ENCODE measurements at places on chromosomes 3 and 15. TPM values are rescaled to one million over a fixed set of nuclear protein-coding genes. Genes with fewer than 3 reads are reported as not detected.

The USP4 gene
- polyA plus RNA-seq, result 24.7 TPM

The ASB14 gene
- not detected for polyA plus RNA-seq

The MAP1A gene
- polyA plus RNA-seq, result 0.78 TPM

The ECE2 gene
- polyA plus RNA-seq, result not detected

Measured in esophagus (tissue), 2 donors.